Central memory CD8-positive, alpha-beta T cell (primary cell): ENCODE measurements at places on chromosomes 5 and 9.

GRCh38 chr9:122402403-122402871 is 31.6 kb downstream of the PTGS1 start:
- no peak for DNase-seq

DNA sequence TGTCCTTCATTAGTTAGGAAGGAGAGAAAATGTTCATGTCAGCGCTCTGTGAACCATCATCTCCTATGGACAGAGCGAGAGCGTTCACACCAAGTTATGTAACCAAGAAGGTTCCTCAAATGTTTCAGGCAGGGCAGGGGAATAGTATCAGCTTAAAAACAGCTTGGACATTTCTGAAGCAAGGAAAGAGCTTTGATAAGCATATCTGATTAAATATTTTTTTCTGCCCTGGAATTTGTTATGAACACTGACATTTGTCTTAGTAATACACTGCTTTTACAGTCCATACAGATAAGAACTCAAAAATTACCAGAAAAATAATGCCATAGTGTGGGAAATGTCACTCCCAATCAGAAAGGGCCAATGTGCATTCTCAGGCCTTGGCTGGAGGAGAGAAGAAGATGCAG is 66.3 kb upstream of the LIFR start:
- no peak for DNase-seq

DNA sequence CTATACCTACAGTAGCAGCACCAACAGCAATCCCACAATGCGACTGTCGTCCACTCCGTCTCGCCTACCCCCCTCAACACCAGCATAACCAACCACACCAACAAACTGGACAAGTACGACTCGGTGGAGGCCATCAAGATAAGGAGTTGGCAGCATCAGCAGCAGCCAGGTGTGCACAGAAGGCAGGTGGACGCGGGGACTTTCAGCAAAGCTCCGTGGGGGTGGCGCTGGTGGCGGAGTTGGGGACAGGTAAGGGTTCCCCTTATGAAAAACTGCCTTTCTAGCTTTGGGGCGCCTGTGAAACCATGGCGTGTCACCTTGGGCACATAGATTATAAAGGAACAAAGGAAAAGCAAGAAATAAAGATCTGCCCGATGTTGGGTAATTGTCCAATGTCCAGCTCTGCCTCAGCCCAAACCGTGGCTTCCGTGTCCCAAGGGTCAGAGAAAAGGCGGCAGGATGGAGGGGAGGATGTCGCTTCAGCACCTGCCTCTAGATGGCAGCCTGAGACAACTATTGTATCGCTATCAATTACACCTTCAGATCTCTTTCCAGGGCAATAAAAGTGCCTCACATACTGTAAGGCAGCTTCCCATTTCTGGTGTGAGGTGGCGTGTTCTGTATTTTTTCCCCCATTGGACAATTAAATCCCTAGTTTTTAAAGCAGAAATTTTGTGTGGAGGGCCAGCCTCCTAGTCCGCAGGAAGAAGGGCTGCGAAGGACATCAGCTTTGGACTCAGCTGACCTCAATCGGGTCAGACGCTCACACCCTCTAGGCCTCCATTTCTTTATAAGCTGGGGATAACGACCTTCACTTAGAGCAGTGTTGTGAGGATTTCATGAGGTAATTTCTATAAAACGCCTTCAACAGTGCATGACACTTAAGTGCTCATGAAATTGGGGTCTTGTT is 58.8 kb downstream of the MTRR start:
- DNase-seq: no peak

DNA sequence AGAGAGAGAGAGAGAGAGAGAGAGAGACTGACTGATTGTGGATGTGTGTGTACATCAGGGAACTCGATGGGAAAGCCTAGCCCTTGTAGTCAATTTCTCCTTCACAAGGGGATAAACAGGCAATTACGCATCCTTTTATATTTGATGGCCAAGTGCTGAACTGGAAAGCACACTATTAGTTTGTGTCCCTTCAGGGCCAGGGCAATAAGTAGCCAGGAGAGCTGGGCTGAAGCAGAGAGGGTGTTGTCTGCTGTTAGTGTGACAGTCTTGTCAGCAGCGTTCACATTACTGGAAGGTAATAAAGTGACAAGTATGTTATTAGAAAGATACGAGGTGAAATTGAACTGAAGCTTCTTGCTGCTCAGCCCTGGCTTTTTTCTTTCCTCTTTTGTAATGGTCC is 457.7 kb downstream of the BNC2 start:
- DNase-seq: no peak

GRCh38 chr5:169551146-169551545 is 32.4 kb upstream of the SPDL1 start:
- DNase-seq: no peak

DNA sequence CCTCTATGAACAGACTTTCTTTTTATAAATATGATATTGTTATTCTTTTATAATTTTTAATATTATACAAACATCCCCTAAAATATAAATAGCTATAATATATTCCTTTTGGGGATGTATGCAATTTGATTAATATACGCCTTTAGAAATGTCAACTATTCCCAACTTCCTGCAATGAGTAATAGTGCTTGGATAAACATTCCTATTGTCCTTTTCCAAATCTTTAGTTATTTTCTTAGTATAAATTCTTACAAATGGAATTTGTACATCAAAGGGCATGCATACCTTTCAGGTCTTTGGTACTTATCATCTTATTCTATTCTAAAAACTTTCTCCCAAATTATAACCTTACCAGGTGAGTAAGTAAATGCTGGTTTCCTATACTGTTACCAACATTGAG is 6.2 kb downstream of the NLN start:
- DNase-seq: no peak
